ENCODE measurements at places on chromosomes 5 and 9.

DNA sequence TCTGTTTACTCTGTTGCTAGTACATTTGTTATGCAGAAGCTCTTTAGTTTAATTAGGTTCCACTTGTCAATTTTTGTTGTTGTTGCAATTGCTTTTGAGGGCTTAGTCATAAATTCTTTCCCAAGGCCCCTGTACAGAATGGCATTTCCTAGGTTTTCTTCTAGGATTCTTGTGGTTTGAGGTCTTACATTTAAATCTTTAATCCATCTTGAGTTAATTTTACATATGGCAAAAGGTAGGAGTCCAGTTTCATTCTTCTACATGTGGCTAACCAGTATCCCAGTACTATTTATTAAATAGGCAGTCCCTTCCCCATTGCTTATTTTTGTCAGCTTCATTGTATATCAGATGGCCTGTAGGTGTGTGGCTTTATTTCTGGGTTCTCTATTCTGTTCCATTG is 792.4 kb downstream of the PTPRD start:
- DNase-seq = no peak

DNA sequence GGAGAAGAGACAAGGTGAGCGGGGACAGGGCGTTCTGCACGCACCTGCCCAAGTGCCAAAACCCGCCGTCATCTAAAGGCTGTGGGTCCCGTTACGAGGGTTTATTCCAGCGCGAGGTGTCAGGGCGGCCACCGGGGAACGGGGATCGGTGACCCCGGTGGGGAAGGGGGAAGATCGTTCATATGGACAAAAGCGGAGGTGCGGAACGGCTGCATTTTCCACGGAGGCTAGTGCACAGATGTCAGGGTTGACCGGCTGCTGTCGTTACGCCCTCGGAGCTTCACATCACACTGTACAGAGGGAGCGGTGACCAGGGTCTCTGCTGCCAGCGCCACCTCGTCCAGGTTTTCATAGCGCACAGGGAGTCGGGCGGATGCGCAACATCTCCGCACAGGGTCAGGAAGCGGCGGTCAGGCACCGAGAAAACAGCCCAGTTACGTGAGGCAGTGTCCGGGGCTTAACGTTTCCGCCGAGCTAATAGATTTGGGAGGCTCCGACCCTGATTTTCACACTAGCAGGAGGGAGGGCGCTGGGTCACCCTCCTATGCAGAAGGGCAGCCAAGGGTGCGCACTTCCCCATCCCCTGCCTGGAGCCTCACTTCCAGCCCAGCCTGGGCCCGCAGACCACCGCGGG is 13.5 kb downstream of the BTNL9 start:
- DNase-seq = no peak

DNA sequence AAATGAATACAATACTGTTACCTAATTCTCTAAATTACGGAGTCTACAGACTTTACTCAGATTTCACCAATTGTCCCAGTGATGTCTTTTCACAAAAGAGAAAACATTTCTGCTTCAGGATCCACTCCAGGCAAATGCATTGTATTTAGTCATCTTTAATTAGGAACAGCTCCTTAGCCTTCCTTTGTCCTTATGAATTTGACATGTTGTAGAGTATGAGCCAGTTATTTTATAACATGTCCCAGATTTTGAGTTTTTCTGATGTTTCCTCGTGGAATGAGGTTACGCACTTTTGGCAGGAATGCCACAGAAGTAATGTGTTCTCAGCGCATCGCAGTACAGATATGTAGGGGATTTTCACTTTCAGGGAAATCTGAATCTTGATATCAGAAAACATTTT is 10.5 kb downstream of the HABP4 start:
- no peak for DNase-seq

- DNase-seq = no peak
These were observed 83.9 kb downstream of the KCTD16 start for GRCh38 chr5:144254552-144254951.

Data from MM.1S (cell line).